Stimulated activated memory B cell treated with anti-CD40 and anti-IgM and Interleukin-4, amounts not matched to agents 10 μg/mL and 1 μg/mL and 100 μg/mL, for 72 hours (primary cell): ENCODE measurements at places on chromosomes 6 and 20.

DNA sequence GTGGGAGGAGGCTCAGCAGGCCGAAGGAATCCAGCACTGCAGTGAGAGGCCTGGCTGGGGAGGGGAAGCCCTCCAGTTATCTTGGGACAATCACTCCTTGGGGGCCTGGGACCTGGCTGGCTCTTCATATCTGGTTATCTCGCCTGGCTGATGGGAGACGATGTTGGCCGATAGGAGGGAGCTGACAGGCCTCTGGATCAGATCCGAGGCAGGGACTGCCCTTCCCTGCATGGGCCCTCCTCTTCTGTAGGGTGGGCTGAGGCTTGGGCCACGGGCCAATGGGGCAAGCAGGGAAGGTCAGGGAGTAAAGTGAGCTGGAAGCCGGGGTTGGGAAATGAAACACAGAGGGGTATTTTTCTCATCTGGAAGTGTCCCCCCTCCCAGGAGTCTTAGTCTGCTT lies 25.2 kb downstream of the MANBAL start:
- no peak for ATAC-seq

DNA sequence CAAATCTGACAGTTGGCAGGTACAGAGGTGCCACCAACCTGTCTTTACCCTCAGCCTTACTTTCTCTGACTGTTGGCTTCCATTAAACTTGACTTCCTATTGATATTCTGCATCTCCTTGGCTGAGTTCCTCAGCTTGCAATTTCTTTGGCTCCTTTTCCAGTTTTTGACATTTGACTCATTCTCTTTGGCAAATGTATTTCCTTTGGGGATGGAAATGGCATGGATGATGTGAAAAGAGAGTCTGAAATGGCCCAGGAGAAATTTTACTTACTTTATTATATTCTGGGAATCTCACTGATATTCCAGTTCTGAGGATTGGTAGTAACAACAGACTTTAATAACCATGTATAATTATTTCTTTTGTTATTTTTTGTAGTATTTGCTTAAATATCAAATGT lies 255.2 kb downstream of the CD109 start:
- no peak for ATAC-seq

DNA sequence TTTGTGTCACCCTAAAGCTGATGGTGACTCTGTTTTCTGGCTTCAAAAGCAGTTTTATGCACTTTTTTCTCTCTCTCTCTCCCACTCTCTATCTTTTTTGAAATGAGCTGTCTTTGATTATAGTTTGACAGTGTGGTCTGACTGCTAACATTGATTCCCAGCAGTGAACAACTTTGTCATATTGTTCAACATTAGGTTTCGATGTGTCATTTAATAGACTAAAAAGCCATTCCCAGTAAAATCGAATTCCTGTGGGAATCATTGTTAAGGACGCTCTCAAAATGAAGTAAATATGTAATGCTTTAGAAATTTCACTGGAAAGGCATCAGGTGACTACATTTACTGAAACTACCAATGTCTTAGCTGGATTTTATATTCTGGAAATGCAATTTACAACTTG lies 69.9 kb upstream of the FLRT3 start:
- no peak for ATAC-seq

GRCh38 chr20:49990271-49990720 lies 7.5 kb downstream of the SNAI1 start:
- ATAC-seq = no peak

GRCh38 chr6:14118091-14118439 lies 493 bp downstream of the CD83 start:
- peak; percentile 19 for ATAC-seq

DNA sequence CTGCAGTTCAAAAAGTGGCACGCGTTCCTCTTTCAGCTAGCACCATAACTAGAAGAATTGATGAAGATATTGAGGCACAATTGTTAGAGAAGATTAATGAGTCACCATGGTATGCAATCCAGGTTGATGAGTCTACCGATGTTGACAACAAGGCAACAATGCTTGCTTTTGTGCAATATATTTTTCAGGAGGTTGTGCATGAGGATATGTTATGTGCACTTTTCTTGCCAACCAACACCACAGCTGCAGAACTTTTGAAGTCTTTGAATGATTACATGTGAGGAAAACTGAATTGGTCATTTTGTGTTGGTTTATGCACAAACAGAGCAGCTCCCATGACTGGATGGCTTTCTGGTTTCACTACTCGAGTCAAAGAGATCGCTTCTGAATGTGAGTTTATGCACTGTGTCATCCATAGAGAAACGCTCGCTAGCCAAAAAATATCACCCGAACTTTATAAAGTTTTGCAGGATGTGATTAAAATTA lies 129.3 kb upstream of the SLC24A3 start:
- no peak for ATAC-seq

DNA sequence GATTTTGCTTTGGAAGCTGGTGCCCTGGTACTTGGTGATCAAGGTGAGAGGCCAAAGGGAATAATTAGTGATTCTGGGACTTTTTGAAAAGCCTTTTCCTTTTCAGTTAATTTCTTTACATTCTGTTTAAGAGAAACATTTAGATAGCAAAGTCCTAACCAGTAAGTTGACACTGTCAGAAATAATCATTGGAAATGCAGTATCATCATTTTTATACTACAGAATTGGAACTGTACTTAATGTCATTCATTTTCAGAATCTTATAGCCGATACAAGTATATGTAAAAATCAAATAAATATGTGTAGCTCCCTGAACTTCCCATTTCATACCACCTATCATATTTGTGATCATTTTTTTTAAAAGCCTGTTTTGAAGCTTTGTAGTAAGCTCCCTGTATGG lies 27.5 kb downstream of the MCM8 start:
- ATAC-seq = no peak

GRCh38 chr6:137133122-137133521 lies 40.3 kb downstream of the IL22RA2 start:
- ATAC-seq = no peak

DNA sequence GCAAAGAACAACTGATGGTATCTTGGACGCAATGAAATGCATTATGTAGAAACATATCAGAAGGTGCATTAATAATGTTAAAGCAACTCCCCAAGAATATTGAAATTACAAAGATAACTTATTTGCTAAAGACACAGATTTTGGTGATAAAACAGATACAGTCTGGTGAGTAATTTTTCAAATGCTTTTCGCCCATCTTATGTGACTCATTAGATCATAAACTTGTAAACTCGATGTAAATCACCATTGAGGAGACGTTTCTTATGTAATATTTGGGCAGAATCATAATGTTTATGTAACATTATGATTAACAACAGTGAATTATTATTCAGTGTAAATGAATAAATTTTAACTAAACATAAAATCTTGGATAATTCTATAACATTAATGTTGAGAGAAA lies 608.1 kb downstream of the KIF16B start:
- ATAC-seq = no peak

- no peak for ATAC-seq
Observed at GRCh38 chr6:144661116-144661806, 376.1 kb downstream of the UTRN start.

DNA sequence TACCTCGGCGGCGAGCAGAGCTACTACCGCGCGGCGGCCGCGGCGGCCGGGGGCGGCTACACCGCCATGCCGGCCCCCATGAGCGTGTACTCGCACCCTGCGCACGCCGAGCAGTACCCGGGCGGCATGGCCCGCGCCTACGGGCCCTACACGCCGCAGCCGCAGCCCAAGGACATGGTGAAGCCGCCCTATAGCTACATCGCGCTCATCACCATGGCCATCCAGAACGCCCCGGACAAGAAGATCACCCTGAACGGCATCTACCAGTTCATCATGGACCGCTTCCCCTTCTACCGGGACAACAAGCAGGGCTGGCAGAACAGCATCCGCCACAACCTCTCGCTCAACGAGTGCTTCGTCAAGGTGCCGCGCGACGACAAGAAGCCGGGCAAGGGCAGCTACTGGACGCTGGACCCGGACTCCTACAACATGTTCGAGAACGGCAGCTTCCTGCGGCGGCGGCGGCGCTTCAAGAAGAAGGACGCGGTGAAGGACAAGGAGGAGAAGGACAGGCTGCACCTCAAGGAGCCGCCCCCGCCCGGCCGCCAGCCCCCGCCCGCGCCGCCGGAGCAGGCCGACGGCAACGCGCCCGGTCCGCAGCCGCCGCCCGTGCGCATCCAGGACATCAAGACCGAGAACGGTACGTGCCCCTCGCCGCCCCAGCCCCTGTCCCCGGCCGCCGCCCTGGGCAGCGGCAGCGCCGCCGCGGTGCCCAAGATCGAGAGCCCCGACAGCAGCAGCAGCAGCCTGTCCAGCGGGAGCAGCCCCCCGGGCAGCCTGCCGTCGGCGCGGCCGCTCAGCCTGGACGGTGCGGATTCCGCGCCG lies 994 bp downstream of the FOXC1 start:
- ATAC-seq = peak; percentile 49

GRCh38 chr6:159311618-159312017 lies 142.4 kb downstream of the FNDC1 start:
- no peak for ATAC-seq

- peak; percentile 38 for ATAC-seq
Observed at GRCh38 chr6:169800668-169801395, 49.4 kb downstream of the ERMARD start.

DNA sequence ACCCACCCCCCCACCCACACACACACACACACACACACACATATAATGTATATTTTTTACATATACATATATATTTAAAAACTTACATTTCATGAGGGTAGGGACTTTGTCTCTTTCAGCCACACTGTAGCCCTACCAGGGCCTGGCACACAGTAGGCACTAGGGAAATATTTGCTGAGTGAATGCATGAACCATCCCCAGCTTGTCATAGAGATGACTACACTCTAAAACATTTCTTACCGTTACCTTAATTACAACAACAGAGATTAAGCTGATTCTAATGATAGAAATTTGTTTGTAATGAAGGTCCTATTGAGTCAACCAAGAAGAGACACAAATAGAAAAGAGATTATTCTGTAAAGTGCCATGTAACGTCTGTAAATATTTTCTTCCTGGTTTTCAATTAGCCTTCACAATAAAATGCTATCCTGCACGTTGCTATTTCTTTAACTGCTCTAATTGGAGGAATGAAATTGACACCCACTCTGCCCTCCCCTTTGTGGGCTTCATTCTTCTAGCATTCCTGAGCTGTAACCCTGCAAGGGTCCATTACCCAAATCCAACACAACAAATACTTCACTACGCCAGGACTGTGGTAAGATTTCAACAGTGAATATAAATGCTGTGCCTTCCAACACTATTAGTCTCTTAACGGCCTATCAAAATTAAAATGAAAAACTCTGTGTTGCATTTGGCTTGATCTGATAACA lies 30.8 kb downstream of the SIM1 start:
- ATAC-seq = no peak
